ENCODE measurements at places on chromosomes 16 and 17.

DNA sequence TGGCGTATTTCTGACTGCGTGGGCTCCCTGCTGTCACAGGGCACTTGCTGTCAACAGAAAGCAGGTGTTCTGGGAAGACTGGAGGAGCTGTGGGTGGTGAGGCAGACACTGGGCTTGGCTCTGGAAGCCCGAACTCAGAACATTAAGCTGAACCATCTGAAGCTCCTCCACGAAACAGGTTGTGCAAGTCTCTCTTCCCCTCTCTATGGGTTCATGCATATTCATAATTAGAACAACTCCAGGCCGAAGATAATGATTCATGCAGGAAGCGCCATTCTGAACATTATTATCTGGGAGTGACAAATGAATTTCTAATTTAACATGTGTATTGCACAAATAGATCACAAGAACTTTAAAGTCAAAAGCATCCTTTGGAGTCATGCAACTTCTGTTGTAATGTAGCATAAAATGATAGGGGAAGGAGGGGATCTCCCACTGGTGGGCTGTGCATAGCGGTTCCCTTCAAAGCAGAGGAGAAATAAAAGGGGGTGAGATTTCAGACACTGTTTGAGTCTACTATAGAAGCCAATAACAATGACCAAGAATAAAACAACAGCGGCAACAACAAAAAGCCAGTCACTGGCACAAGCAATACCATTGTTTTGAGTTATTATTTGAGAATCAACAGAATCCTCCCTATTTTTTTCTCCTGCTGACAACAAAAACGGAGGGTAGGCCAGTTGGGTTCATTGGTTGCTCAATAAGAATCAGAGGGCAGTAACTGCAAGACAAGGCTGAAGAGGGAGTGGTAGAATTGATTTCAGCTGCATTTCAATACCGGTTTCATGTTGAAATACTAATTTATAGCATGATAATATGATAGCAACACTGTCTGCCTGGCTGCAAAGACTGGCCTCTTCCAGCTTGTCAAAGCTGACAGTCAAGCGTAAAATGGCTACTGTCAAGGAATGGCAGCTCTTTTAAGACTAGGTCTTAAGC, 407.3 kb downstream of the XYLT1 start:
- DNase-seq = no peak

GRCh38 chr17:73566905-73567782, 77.1 kb downstream of the SDK2 start:
- no peak for DNase-seq

- no peak for DNase-seq
Observed at GRCh38 chr16:30376461-30376902, 1.9 kb downstream of the MYL11 start.

GRCh38 chr17:80664217-80664790, 119.7 kb downstream of the RPTOR start:
- no peak for DNase-seq

- no peak for DNase-seq
Observed at GRCh38 chr16:72815348-72816318, 232.3 kb downstream of the ZFHX3 start.

GRCh38 chr16:83990492-83990891, 22.4 kb downstream of the NECAB2 start:
- DNase-seq = no peak

DNA sequence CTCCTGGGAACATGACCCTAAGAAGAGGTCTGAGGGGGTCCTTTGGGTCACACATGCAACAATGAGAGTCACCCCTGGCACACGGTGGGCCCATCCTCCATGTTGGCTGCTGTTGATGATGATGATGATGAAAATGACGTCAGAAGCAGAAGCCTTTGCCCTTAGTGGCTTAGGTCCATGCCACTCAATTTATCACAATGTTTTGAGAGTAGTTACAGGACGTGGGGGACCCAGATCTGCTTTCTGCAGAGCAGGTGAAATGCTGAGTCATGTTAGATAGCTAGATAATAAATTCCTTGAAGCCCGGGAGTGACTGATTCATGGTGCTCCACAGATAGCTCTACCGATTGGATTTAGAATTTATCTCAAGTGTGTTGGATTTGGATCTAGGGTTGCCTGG, 53.9 kb downstream of the VPS35L start:
- no peak for DNase-seq

DNA sequence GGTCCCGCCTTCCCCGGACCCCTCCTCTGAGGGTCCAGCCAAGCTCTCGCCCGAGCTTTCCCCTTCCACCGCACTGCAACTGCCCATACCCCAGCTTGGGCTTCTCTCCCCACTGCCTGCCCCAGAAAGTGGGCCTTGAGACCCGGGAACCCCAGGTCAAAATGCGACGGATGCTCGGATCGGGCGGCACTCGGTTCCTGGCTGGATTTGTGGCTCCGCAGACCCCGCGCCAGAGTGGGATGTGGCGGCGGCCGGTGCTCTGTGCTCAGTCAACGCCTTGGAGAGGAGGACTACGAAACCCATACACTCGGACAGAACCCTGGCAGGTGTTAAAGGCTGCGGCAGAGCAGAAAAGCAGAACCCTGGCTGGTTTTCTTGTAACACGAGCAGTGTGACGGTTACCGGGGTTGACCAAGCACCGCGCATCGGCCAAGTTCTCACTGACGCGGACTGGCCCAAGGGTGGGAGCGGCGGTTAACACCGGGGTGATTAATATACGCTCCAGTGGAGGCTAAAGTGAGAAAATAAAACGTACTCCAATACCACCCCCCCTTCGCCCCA, 885 bp upstream of the SLFN13 start:
- no peak for DNase-seq

DNA sequence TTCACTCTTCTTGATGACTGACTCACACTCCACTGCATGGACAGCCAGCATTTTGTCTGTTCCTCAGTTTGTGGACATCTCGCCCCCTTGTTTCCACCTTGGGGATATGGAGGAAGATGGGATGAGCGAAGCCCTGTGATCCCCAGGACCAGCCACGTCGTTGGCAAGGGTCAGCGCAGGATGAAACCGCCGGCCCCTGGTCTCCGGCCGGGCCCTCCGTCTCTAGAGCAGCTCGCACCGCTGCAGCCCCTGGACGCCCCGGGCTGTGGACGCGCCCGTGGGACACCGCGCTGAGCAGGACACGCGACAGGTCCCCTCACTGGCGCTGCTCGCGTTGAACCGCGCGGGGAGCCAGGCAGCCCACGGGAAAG, 604 bp upstream of the ZC3H18 start:
- DNase-seq = no peak

- no peak for DNase-seq
Observed at GRCh38 chr17:78343187-78343542, 16.7 kb downstream of the SOCS3 start.

DNA sequence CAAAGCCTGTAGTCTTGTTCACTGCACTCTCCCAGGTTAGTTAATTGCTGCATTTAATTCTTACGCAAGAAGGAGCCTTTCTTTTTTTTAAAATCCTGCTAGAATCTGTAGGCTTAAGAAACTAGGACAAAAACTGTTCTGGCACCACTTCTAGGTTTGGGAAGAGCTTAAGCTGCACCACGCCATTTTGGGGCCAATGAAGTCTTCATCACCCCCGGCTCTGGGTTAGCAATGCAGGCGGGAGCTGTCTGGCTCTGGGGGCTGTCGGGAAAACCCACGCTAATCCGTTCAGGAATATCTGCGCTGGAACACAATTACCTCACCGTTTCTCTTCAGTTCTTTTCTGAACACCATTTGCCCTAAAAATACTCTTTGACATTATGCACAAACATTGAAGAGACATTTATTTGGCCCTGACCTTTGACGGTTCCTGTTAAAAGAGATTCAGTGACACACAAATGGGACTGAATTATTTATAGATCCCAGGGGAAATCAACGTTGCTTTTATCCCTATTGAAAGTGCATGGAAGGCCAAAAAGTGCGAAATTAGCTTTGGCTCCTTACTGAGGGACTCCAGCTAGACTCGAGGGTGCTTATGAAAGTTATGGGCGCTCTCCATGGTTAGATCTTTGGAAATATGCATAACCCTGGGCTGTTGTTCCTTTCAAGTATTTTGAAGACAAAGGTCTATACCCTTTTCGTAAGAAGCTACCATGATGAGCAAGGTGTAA, 249.2 kb downstream of the HAPSTR1 start:
- DNase-seq = no peak

DNA sequence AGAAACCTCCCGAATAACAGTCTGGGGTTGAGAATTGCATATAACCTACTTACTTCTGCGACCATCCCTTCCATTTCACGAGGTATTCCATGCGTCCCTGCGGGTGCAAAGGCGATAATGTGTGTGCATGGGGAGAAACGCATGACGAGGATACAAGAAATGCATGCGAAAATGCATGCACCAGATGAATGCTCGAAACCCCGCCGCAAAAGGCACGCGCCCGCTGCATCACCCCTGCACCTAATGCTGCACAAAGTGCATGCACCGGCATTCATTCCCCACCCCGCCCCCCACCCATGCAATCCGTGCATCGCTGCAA, 474 bp downstream of the CBX8 start:
- no peak for DNase-seq

DNA sequence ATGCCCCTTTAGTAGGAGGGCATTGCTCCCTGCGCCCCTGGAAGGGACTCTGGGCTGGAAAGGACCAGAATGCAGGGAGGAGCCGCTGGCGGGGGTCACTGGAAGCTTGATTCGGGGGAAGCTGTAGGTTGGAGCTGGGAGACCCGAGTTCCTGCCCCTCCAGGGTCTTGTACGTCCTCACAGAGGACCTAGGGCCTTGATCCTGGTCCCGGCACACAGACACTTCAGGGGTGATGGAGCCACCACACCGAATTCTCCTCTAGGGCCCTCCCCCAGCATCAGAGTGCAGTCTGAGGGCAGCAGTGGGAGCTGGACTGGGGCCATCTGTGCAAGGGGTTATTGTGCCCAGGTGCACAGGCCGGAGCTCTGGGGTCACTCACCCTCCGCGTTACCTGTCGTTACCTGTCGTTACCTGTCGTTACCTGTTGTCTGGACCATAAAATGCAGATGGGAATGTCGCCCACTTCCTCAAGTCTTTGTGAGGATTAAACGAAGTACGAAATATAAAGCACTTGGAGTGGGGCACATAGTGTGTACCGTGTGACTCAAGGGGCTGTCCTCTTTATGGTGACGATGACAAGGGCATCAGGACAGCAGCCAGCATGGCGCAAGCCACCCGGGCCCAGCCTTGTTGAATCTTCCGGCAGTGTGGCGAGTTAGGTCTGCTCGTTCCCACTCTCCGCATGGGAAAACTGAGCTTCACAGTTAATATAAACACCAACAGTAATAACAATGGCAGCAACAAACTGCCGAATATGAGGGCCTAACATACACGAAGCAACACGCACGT, 48.6 kb downstream of the CMIP start:
- no peak for DNase-seq

DNA sequence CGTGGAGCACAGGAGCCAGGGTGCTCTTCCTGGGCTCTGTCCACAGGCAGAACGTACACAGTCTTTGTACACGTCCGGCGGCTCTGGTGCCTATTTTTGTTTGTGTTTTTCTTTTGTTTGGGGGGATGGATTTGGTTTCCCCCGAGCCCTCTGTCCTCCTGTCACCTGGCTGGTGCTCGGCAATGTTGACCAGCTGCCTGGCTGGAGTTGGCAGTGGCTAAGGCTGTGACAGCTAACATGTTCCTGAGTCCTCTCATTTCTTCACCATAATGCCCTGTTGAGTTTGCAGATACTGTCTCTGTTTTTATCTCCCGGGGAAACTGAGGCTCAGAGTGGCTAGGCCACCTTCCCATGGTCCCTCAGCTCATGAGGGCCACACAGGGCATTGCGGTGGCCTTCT, 25.7 kb downstream of the MAPT start:
- no peak for DNase-seq

DNA sequence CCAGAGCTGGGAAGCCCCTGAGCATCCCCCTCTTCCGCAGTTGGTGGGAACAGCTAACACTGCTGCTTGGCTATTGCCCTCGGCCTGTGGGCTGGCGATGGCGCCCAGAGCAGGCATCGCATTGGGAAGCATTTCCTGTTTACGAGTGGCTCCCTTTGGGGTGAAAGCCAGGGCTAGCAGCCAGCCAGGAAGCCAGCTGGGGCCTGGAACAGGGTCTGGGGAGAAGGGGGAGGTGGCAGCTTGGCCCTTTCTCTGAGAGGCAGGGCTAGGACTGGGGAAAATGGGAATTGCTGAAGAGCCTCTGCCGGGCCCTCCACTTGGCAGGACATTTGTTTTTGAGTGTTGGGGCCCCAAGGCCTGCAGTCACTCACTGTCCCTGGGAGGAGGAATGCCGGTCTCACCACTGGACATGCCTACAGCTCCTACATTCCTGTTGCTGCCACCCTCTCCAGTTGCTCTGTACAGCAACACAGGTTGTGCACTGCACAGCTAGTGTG, 2.4 kb upstream of the MTSS2 start:
- DNase-seq = no peak

- no peak for DNase-seq
Observed at GRCh38 chr16:1220841-1221627, 4.0 kb downstream of the TPSG1 start.

DNA sequence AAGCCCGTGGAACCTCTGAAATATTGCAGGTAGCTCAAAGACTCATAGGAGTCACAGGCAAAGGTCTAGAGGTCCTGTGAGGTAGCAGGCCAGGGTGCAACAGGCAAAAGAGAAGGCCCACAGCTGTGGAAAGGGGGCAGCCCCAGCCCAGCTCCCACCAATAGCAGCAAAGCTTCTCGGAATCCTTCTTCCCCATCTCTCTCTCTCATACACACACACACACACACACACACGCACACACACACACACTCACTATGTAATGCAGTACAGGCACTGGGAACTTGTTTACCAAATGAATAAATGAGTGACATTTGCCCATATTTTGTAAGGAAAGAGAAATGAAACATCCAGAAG, 16.8 kb upstream of the SUPT4H1 start:
- no peak for DNase-seq

GRCh38 chr16:80803339-80804055, 901 bp downstream of the CDYL2 start:
- DNase-seq = no peak

GRCh38 chr17:42485680-42486079, 27.0 kb downstream of the ATP6V0A1 start:
- DNase-seq = no peak

DNA sequence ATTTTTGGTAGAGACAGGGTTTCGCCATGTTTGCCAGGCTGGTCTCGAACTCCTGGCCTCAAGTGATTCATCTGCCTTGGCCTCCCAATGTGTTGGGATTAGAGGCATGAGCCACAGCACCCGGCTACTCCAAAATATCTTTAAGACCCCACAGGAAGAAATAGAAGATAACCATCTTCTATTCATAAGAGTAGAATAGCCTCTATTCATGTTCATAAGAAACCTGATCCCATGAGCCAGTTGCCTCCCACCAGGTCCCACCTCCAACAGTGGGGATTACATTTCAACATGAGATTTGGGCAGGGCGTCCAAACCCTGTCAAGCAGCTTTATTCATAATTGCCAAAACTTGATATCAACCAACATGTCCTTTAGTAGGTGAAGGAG, 13.9 kb upstream of the TMC7 start:
- no peak for DNase-seq

GRCh38 chr16:72910381-72910780, 137.5 kb downstream of the ZFHX3 start:
- no peak for DNase-seq

GRCh38 chr17:72407336-72407909, 286.6 kb downstream of the SOX9 start:
- DNase-seq = no peak

GRCh38 chr16:2223221-2223941, at the start of gene E4F1:
TSS of gene E4F1 (plus strand) at chr16:2223591. CDS start at chr16:2223614, 23 bp downstream.
- DNase-seq = peak; percentile 97

GRCh38 chr16:47904691-47905090, 251.1 kb downstream of the ABCC12 start:
- DNase-seq = no peak

Data from stimulated activated CD8-positive, alpha-beta memory T cell treated with anti-CD3 and anti-CD28 coated beads, Interleukin-4, amount 100 ng/mL, for 1 hour (primary cell).